ENCODE measurements at places on chromosomes 3 and 15. TPM values are rescaled to one million over a fixed set of nuclear protein-coding genes. Genes with fewer than 3 reads are reported as not detected.

LRRN1 gene
- total RNA-seq, result not detected

GRIP2 gene
- total RNA-seq, result 0.97 TPM

CCDC54 gene
- not detected for total RNA-seq

GPR62 gene
- total RNA-seq, result not detected

NFKBIZ gene
- 5.2 TPM for total RNA-seq

GPR149 gene
- not detected for total RNA-seq

CYP1A1 gene
- 1.9 TPM for total RNA-seq

NR2E3 gene
- 0.15 TPM for total RNA-seq

KCNMB3 gene
- 1.3 TPM for total RNA-seq

LINGO1 gene
- total RNA-seq, result 8.9 TPM

CCR3 gene
- total RNA-seq, result not detected

SLC38A3 gene
- total RNA-seq, result not detected

NR1I2 gene
- total RNA-seq, result not detected

BFSP2 gene
- not detected for total RNA-seq

LRRC2 gene
- not detected for total RNA-seq

RPP14 gene
- total RNA-seq, result 11.2 TPM

GRK7 gene
- total RNA-seq, result not detected

LCTL gene
- total RNA-seq, result not detected

ACSBG1 gene
- total RNA-seq, result 0.39 TPM

PCLAF gene
- total RNA-seq, result 167 TPM

CCR8 gene
- total RNA-seq, result not detected

Data from A549 treated with RU486 at 1 μM for 4 hours (cell line).